ENCODE measurements at places on chromosomes 2 and 18. TPM values are rescaled to one million over a fixed set of nuclear protein-coding genes. Genes with fewer than 3 reads are reported as not detected.

Gene VWA3B
- not detected for total RNA-seq

- no peak for DNase-seq
Measured at GRCh38 chr2:191797942-191798876, 48.7 kb downstream of the CAVIN2 start.

Gene SERPINB10
- not detected for total RNA-seq

DNA sequence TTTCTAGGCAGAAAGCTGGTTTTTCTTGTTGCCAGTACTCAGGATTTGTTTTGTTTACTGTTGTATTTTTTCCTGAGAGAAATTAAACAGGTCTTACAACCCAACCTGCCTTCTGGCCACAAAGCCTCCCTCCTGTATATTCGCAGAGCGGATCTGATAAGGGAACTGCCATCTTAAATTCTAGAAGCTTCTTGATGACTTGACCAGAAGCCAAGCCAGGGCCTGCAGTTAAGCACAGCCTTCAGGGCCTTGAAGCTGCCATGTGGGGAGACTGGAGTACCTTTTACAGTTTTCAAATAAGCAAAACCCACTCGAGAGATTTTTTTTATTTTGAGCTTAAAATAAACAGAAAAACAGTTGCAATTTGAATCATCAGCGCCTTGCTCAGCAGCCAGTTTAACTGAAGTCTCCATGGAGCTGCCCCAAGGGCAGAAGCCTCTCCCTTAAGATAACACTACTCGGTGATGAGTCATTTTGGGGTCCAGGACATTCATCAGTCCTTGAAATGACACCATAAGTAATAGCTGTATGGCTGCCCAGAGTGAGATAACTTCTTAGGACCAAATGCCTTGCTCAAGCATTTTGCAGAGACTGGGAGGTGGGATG, 51.5 kb upstream of the PHLPP1 start:
- peak; percentile 33 for DNase-seq

Gene LCT
- total RNA-seq = not detected

DNA sequence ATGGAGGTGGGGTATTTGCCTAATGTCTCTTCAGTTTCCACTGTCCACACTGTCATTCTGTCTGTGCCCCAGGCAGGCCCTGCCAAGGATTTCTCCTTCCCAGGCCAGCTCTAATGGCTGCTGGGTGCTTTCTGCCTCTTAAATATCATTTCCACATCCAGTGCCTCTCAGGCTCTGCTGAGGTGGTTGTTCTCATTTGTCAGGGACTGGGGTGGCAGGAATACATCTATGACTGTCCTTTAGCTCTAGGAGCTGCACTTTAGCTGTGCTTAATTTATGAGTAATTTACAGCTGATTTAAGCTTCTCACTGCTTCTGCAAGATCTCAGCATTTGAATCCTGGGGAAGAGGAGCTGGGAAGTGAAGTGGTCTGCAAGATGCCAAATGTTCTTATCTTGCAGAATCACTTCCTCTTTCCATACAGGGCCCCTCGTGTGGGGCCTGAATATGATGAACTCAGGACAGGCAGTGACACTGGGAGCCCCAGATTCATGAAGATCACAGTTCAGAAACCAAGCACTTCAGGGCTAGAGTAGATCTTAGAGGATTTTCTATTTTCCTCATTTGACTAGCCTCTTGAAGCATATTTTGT, 150.2 kb downstream of the FSHR start:
- no peak for DNase-seq

DNA sequence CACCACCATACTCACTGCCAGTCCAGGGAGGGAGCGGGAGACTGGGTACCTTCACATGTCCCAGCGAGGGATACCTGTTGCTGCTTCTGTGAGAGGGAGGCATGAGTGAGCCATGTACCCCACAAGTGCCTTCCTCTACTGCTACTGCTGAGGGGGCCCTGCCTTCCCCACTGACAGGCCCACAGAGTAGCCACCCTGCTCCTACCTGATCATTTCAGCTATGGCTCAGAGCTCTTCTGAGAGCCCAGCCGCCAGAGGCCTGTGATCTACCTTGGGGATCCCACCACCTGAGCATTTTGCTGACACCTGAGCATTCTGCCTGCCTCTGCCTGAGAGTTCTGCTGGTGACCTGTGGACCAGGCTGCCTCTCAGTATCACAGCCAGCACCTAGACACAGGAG, 137.6 kb downstream of the FSIP2 start:
- no peak for DNase-seq

Gene G6PC2
- total RNA-seq = not detected

DNA sequence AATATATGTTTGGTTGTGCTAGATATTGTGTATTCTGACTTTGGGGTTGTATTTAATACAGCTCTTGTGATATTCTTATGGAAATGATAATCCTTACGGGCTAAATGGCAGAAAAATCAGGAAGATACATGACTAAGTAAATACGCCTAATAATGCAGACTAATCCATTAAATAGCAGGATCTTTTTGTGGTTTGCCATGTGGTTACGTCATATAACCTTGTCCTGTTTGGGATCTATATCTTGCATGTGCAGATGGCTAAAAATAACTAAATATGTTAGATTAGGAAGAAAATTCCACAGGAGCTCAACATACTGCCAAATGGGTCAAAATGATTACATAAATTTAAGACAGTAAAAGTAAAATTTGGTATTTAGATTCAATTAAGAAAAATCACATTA, 83.0 kb downstream of the NEB start:
- DNase-seq = no peak

- no peak for DNase-seq
Measured at GRCh38 chr2:154133823-154134222, 262.1 kb downstream of the GALNT13 start.

DNA sequence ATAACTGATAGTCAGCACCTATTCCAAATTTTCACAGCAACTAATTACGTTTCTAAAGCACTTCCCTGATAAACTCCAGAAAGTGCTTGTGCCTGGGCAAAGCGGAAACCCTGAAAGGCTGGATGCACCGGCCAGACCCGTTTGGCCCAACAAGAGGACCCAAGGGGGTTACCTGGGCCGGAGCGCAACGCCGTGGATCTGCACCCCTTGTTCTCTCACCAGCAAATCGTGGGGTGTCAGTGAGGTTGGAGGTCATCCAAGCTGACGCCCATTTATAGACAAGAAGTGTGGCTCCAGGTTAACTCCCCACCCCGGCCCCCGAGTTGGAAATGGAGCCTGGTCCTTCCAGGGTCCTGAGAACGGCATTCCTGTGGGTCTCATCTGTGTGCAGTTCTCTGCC, 167.0 kb upstream of the HDAC4 start:
- DNase-seq = no peak

DNA sequence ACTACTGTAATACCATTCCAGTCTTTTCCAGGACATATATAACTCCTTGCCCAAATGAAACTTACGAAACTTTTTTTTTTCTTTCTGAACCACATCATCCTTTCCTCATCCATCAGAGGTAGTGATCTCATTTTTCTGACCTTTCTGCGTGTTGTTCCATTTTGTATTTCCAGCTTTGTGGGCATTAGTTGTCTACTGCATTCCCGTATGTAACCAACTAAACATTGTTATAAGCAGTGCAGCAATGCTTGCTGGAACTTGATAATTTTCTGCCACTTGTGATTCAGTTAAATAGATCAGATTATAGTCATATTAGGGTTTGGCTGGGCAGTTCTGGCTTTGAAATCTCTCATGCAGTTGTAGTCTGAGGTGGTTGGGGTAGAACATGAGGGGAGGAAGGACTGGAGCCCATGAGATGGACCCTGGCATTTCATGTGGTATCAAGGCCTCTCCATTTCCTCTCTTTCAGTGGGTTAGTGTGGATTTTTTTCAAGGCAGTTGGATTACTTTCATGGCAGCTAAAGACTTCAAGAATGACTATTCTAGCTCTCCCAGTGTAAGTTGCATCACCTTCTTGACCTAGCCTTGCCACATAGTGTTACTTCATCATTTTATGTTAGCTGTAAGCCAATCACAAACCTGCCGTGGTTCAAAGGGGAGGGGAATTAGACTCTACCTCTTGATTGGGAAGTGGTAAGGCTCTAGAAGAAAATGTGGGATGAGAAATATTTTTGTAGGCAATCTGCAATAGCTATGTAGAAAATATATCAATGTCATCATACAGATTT, 80.5 kb downstream of the EHBP1 start:
- no peak for DNase-seq

DNA sequence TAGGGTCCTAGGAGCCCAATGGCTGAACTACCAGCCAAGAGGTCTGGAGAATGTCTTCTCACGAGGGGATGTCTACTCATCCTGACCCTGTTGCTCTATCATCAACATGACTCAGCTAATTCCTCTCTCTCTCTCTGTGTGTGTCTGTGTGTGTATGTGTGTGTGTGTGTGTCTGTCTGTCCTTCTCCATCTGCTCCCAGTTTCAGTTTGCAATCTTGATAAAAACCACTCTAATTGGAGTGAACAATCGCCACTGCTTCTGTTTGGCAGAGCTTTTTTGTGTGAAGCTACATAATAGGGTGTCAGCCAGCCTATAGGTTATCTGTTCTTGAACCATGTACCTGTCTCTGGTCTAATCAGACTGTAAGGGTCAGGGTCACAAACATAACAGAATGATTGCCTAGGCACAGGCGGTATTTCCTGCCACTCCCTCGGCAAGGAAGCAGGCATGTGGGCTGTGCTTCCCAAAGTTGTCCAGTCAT, 219.8 kb downstream of the SH3BP4 start:
- DNase-seq = peak; percentile 58

Gene MYOM1
- total RNA-seq = 0.17 TPM

Gene HAAO
- total RNA-seq = not detected

GRCh38 chr2:105090091-105090490, 52.2 kb downstream of the MRPS9 start:
- DNase-seq = no peak

DNA sequence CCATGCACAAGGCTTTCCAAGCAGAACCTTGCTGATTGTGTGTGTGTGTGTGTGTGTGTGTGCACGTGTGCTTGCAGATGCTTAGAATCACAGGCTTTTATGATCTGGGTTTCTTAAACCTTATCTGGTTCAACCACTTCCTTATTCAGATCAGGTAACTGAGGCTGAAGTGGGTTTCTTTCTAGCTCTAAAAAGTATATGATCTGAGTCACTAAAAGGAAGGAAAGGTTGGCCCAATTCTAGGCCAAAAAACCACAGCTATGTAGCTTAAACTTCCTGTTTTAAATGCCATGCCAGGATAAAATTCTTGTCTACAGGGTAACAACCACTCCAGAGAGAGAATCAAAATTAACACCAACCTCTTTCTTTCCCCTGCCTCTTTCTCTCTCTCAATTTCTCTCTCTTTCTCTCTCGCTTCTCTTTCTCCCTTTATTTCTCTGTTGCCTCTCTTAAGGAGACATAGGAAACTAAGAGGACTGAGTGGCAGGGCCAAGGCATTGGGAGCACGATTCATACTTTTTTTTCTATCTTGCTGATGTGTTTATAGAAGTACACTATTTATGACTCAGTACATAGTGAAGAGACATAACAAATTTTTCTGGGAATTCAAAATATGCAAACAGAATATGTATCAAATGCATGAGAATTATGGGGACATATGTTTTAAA, 140.3 kb downstream of the TRIB2 start:
- no peak for DNase-seq

DNA sequence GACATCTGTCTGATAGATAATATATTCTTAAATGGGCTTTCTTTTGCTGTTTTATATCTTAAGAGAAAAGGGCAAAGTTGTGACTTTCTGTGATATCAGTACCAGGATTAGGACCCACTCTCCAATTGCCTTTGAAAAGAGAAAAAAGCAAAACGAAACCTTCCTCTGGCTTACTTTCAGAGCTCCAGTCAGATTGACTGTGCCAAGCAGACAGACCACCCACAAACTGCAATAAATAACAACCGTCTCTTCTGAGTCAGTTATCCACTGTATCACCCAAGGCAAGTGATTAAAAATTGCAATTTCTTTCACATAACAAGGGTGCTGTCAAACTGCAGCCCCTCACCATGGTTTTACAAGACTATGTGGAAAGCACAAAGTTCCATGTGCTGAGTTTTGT, 230.5 kb upstream of the SETBP1 start:
- DNase-seq = no peak

DNA sequence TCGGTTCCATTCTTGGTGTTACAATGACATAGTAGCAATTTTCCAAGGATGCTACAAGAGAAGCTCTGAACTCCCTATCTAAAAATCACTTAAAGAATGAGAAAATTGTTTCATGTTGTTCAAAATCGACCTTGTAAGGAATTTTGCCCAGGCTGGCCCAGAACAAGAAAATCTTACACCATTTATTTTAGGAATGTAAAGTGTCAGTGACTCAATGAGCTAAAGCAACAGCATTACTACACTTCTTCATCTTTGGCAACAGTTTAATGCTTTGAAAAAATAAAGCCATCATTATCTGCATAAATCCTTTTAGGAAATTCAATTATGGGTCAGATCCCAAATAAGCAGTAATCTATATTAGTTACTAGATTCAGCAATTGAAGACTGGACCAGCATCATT, 38.6 kb downstream of the SLC25A12 start:
- no peak for DNase-seq

Gene MC5R
- not detected for total RNA-seq

Gene ANKRD30BL
- total RNA-seq = not detected

DNA sequence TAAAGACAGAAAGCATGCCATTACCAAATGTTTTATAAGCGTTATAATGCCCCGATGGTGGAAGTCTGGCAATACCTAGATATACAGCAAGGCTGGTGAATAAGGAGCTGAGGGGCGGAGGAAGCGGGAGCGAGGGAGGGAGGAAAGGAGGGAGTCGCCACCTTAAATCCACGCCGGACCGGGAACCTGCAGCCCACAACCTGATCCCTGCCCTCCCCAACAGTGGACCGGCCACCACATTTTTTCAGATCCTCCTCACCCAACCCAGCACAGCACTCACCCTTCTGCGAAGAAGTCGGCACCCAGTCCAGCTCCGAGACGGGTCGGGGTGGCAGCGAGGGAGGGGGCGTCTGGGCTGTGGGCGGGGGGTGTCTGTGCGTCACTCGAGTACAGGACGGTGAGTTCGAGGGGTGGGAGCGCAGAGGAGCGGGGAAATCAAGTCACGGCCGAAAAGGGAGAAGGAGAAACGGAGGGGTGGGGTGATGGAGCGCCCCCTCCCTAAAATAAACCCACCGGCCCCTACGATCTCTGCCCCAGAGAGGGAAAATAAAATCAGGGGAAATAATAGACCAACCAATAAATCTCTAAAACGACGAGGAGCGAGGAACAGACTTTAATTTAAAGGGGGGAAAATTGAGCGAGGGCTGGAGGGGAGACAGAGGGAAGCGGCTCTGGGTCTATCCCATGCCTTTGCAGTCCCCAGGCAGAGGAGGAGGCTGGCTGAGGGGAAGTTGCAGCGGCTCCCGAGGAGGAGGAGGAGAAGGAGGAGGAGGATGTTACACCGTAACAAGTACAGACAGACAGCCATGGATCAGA, 96.5 kb upstream of the SERTAD2 start:
- DNase-seq = peak; percentile 47

Gene UPP2
- not detected for total RNA-seq

Gene CRYGC
- total RNA-seq = not detected

Gene METTL21A
- 145 TPM for total RNA-seq

DNA sequence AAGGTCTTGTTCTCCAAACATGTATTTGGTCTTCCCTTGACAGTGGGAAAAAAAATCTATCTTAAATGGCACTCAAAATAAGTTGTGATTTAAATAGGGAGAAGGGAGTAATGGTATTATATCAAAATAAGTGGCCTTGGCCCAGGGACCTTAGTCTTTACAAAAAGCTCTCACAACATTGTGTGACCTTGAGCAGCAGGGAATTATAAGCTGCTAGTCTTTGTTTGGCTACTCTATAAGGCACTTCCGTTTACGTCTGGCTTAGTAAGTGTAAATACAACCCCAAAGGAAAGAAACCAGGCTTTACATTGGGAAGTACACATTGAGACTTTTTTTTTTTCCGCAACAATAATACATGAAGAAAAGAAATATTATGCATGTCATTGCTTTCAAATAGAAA, 734.0 kb upstream of the LINC00305 start:
- DNase-seq = no peak

GRCh38 chr2:43225093-43225787, 1.2 kb downstream of the ZFP36L2 start:
- no peak for DNase-seq
